ENCODE measurements at places on chromosomes 4 and X.
A peak's percentile ranks its signal among the peaks of the same experiment; 100 is the strongest.

GRCh38 chrX:84153538-84153937 is 34.5 kb downstream of the RPS6KA6 start:
- H3K27ac ChIP-seq = no peak overlapping the region
- DNase-seq = no peak
- H3K4me3 ChIP-seq = no peak overlapping the region
- no peaks in the 10 kb centered on the region for H3K4me1 ChIP-seq
- H3K36me3 ChIP-seq = no peaks in the 10 kb centered on the region
- no peaks in the 10 kb centered on the region for H3K27me3 ChIP-seq

- H3K4me1 ChIP-seq = no peaks in the 10 kb centered on the region
- no peaks in the 10 kb centered on the region for H3K36me3 ChIP-seq
- no peaks in the 10 kb centered on the region for H3K27me3 ChIP-seq
- no peak for DNase-seq
Measured at GRCh38 chr4:71232056-71232430, 106.8 kb upstream of the SLC4A4 start.

GRCh38 chrX:81308086-81308829 is 106.4 kb downstream of the SH3BGRL start:
- H3K4me3 ChIP-seq = no peak overlapping the region
- no peak overlapping the region for H3K27ac ChIP-seq
- no peaks in the 10 kb centered on the region for H3K4me1 ChIP-seq
- no peaks in the 10 kb centered on the region for H3K27me3 ChIP-seq
- no peaks in the 10 kb centered on the region for H3K36me3 ChIP-seq

DNA sequence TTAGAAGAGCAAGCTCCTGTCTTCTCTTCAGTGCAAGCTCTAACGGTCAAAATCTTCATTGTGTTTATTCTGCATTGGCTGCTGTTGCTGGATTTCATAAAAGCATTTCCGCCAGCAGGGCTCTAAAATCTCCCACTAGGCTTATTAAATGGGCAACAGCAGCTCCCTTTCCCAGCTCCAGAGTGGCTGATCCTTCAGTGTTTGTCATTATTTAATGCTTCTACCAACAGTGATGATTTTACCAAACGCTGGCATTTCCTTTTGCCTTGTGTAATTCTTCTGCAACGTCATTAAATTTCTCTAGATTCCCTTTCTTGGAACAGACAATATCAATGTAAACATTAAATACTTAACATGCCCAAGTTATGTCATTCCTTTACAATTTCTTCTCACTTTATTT is 20.1 kb downstream of the SLC7A11 start:
- no peaks in the 10 kb centered on the region for H3K4me1 ChIP-seq
- no peak overlapping the region for H3K27ac ChIP-seq
- no peak overlapping the region for H3K4me3 ChIP-seq
- H3K27me3 ChIP-seq = no peaks in the 10 kb centered on the region

DNA sequence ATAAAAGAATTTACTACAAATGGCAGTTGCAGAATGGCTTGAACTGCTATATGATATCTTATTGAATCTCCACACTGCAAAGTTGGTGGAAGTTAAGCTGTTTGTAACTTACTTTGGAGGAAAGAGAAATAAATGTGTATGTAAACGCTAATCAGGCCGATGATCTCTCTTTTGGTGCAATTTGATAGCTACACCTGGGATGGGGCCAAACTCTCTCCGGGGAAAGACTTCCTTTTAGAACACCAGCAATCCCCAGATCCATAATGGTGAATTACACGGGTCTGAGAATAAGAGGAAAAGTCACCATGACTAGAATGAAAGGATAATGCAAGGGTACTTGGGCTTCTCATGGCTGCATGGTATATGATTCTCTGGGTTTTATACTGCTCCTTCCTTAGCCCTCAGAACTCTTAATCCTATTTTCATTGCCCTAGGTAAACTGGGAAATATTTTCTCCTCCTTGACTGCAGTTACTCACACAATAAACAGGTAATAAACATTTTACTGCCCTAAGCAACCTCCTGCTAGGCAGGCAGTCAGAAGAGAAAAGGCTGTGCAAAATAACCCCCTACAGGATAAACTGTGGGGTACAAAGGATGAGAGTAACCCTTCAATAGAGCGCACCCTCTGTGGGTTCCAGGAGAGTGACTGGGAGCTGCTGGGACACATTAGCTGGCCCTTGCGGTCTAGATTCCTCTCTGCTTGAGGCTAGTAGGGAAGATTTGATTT is 109.3 kb downstream of the MGST2 start:
- no peaks in the 10 kb centered on the region for H3K36me3 ChIP-seq
- peaks cover 7% of the 10 kb centered on the region for H3K4me1 ChIP-seq
- DNase-seq = no peak
- no peak overlapping the region for H3K4me3 ChIP-seq
- no peak overlapping the region for H3K27ac ChIP-seq

DNA sequence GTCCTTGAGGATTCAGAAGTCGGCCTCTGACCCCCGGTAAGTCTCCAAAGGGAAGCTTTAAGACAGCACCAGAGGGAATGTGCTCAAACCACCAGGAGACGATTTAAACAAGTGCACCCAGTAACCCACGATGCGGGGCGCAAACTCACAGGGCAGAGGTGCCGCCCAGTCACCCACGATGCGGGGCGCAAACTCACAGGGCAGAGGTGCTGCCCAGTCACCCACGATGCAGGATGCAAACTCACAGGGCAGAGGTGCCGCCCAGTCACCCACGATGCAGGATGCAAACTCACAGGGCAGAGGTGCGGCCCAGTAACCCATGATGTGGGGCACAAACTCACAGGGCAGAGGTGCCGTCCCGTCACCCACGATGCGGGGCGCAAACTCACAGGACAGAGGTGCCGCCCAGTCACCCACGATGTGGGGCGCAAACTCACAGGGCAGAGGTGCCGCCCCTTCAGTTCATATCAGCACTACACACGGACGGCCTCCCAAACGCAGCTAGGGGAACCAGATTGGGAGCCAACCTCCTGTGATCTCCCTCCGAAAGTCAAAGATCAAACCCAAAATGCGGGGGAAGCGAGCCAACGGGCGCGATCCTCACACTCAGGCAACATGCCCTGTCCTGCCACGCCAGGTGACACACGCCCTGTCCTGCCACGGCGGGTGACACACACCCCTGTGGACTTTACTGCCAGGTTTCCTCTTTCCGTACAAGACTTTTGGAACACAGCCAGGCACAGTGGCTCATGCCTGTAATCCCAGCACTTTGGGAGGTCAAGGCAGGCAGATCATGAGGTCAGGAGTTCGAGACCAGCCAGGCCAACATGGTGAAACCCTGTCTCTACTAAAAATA is 11.3 kb downstream of the PPP2R3B start:
- no peak overlapping the region for H3K4me3 ChIP-seq
- H3K27ac ChIP-seq = no peak overlapping the region
- H3K27me3 ChIP-seq = no peaks in the 10 kb centered on the region
- peak; percentile 59 for DNase-seq
- no peaks in the 10 kb centered on the region for H3K36me3 ChIP-seq
- H3K4me1 ChIP-seq = peaks cover 72% of the 10 kb centered on the region

- no peaks in the 10 kb centered on the region for H3K27me3 ChIP-seq
- H3K27ac ChIP-seq = no peak overlapping the region
- H3K4me3 ChIP-seq = no peak overlapping the region
- H3K36me3 ChIP-seq = no peaks in the 10 kb centered on the region
Measured at GRCh38 chrX:131621650-131622049, 77.8 kb downstream of the OR13H1 start.

DNA sequence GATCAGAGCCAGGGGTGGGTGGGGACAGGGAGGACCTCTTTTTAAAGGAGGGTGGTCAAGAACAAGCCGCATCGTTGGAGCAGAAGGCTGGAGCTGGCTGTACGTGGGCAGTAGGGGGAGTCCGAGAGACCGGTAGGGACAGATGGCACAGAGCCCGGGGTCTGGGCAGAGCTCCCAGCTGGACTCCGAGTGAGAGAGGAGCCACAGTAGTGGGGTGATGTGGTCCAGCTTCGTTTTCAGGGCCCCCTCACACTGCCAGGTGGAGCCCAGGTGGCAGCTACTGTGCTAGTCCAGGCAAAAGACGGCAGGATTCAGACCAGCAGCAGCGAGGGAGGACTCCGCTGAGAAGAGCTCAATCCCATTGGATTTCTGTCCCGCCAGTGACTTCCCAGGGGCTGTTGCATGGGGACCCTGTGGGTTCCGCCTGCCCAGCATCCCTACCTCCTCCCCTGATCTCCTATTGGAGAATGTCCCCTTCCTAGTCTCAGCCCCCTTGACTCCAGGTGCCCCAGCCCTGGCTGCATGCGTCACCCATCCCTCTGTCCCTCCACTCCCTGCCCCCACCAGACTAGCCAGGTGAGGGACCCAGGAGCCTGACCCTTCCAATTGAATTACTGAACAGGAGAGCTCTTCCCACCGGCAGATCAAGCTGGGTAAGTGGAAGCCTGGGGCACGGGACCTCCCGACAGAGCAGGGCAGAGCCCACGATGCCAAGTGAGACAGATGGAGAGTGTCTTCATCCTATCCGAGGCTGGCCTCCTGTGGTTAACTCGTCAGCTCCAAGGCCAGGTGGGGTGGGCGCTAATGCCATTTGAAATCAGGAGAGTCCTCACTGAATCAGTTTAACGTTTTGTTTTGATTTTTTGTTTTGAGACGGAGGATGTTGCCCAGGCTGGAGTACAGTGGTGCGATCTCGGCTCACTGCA is 2.9 kb downstream of the ARHGAP4 start:
- H3K27ac ChIP-seq = no peak overlapping the region
- peak overlapping the region; percentile 55 for H3K4me3 ChIP-seq
- peak; percentile 86 for DNase-seq
- H3K36me3 ChIP-seq = peaks cover 38% of the 10 kb centered on the region

DNA sequence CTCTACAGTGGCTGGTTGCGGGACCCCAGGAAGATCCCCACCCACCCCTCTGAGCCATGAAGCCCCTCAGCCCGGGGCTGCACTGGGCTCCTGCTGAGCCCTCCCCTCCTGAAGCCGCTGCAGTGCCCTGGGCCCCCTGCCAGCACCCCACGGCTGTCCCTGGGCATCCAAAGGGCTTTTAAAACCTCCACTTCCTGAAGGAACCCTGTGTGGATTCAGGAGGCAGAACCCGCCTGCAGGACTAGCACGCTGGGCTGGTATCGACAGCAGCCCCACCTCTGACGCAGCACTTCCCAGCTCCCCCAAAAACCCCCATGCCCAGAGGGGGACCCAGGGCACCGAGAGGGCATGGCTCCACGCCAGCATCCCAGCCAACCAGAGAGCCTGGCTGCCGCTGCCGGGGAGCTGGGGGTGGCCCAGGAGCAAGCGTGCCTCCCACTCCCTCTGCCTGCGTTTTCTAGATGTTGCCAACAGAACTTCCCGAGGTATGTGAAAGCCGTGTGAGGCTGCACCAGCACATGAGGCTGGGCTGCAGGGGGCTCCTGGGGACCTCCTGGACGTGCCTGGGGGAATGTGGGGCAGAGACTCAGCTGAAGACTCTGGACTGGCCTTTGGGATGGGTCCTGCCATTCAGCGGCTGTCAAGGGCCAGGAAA is 6.3 kb downstream of the MXD4 start:
- H3K4me3 ChIP-seq = no peak overlapping the region
- peaks cover 63% of the 10 kb centered on the region for H3K4me1 ChIP-seq
- H3K27ac ChIP-seq = peak overlapping the region; percentile 77
- peak; percentile 78 for DNase-seq

GRCh38 chr4:176879380-176880116 is 86.8 kb upstream of the VEGFC start:
- H3K27me3 ChIP-seq = no peaks in the 10 kb centered on the region
- no peaks in the 10 kb centered on the region for H3K4me1 ChIP-seq
- H3K36me3 ChIP-seq = no peaks in the 10 kb centered on the region
- H3K27ac ChIP-seq = no peak overlapping the region
- DNase-seq = no peak

- H3K4me1 ChIP-seq = no peaks in the 10 kb centered on the region
- no peak for DNase-seq
- H3K27ac ChIP-seq = no peak overlapping the region
Measured at GRCh38 chr4:148704291-148704690, 262.1 kb upstream of the NR3C2 start.

DNA sequence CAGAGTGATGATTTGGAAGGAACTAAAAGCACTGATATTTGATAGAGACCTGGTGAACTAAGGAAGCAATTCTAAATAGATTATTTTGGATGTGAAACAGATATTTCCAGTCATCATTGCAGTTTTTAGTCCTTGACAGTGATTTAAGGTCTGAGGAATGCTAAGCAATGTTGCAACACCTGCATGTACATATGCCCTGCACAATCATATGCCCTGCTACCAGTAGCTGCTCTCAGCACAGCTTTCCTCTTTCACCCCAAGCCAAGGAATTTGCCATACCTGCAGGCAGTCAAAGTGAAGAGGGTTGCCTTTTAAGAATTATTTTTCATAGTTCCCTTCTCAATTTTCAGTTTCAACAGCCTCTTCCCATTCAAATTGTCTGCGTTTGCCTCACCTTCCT is 8.7 kb upstream of the FAM47A start:
- no peak overlapping the region for H3K4me3 ChIP-seq
- DNase-seq = no peak
- H3K4me1 ChIP-seq = no peaks in the 10 kb centered on the region
- no peak overlapping the region for H3K27ac ChIP-seq
- no peaks in the 10 kb centered on the region for H3K36me3 ChIP-seq

DNA sequence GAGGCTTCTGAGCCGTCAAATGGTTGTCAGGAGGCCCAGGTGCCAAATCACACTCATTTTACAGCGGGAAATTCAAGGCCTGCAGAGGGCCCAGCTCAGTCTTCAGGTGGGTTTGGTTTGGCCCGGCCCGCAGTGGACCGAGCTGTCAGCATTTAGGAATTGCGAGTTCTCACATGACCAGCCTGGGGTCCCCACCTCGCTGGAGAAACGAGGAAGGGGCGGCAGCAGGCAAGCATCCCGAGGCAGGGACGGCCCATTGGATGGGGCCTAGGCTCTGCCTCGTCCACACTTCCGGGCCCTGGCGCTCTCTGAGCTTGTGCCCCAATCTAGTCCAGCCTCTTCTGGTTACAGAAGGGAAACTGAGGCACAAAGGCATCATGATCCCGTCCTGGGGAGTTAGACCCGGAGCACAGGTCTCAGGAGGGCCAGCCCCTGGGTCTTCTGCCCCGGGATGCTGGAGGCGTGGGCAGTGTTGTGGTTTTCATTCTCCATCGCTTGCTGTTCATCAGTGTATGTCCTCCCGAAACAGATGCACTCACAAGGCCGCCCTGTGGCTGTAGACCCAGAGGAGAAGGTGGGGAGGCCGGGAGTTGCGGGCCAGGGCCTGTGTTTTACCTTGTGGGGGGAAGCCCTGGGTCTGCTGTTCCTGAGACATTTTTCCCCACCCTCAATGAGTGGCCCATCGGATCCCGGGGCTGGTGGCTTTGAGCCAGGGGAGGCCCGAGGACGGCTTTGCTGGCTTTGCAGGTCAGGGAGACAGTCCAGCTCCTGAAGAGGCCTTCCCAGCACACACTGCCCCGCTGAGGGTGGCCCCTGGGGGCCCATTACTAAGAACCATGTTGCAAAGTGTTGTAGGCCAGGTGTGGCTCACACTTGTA is 8.9 kb downstream of the PSAPL1 start:
- peak; percentile 61 for DNase-seq
- H3K27me3 ChIP-seq = no peaks in the 10 kb centered on the region
- no peak overlapping the region for H3K4me3 ChIP-seq
- no peaks in the 10 kb centered on the region for H3K36me3 ChIP-seq

- H3K4me3 ChIP-seq = no peak overlapping the region
- H3K27me3 ChIP-seq = no peaks in the 10 kb centered on the region
- no peaks in the 10 kb centered on the region for H3K4me1 ChIP-seq
- H3K27ac ChIP-seq = no peak overlapping the region
- no peaks in the 10 kb centered on the region for H3K36me3 ChIP-seq
Measured at GRCh38 chr4:124641715-124642381, 70.7 kb downstream of the ANKRD50 start.

All from spleen (tissue), 13 donors.